Natural killer cell treated with Interleukin-12 subunit alpha and Interleukin-12 subunit beta and Interleukin-15 and Interleukin-18, amount 100 ng/mL, for 72 hours (primary cell): ENCODE measurements at places on chromosomes 5 and 9.

GRCh38 chr5:135671052-135671705, 92.4 kb upstream of the CXCL14 start:
- DNase-seq: no peak

GRCh38 chr9:128729766-128730517, 6.0 kb upstream of the ZDHHC12 start:
- DNase-seq: no peak

DNA sequence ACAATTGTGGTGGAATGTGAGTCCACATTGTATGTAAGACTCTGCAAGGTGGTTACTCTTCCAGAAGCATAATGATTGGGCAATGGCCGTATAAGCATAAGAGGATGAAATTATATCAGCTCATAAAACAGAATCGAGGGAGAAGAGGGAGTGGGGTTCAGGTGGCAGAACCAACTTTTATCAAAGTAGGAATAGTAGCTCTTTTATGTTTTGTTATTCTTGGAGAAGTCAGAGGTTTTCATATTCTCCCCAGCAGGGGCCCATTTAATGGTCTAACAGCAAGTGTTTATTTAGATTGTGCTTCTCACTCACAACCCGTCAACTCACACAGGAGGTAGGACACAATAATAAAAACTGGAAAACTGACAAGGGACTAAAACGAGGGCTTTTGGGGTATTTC, 291.3 kb upstream of the CD180 start:
- no peak for DNase-seq

DNA sequence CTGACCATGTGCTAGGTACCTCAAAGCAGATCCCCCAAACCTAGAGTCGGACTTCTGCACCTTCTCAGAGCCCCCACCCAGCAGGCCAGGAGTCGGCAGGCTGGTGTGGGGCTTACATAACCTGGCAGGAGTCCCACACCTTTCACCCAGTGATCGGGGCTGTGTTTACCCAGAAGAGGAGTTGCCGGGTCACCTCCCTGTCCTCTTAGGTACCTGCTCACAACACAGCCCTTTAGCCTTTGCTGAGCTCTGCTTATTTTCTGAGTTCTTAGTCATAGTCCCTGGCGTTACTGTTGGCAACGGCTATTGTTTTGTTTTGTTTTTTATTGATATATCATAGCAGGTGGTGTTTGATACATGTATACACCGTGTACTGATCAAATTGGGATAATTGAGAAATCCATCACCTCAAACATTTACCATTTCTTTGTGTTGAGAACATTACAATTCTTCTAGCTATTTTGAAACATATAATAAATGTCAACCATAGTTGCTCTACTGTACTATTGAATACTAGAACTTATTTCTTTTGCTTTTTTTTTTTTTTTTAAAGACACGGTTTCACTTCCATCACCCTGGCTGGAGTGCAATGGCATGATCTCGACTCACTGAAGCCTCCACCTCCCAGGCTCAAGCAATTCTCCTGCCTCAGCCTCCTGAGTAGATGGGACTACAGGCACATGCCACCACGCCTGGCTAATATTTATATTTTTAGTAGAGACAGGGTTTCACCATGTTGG, 10.4 kb upstream of the EEIG1 start:
- no peak for DNase-seq

DNA sequence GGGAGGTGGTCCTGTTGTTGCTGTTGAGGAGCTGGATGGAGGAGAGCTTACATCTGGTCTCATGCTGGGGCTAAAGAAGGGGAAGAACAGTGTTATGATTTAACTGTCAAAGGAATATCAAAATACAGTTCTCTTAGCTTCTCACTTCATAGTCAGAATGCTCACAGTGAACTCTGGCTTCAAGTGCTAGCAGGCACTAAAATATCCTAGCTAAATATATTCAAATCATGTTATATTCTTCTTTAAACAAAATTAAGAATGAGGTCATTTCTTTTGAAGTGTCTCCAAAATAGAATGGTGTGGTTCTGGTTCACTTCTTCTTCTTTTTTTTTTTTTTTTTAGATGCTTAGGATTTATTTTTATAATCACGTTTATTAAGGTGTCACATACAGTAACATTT, 89.4 kb downstream of the NR3C1 start:
- DNase-seq: no peak

DNA sequence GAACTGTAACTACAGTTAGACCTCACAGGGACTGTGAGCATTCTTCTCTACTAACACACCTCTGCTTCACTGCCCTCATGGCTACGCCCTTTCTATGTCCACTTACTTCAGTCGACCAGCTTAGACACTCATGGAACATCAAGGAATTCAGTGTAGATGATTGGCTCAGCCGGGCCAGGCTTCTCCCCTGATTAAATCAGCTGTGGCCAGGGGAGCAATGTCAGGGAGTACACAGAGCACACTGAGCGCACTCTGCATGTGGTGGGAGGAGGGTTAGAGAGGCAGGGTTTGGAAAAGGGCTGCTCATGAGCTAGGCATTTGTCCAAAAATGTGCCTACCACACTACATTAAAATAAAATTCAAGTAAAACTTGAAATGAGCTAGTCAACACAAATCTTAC, 400.5 kb downstream of the ARRDC3 start:
- DNase-seq: no peak

- no peak for DNase-seq
These were observed 206.6 kb downstream of the DEPDC1B start for GRCh38 chr5:60493372-60493771.

DNA sequence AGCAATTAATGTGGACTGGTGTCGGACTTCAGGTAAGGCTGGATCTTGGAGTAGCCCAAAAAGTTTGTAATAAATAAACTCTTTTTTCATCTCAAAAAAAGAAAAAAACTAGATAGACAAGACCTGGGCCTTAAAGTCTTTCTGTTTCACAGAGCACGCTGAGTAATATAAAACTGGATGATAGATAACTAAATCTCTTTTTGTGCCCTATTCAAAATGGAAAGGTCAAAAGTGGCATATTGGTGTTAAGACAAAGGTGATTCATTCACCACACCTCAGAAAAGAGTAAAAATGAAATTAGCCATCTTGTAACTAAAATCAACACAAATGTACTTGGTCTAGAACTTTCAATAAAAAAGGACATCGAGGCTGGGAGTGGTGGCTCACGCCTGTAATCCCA, 30.3 kb upstream of the RFK start:
- no peak for DNase-seq

- peak; percentile 90 for DNase-seq
These were observed 2.8 kb upstream of the MYORG start for GRCh38 chr9:34379334-34380033.

GRCh38 chr9:90523958-90524357, 118.7 kb downstream of the DIRAS2 start:
- no peak for DNase-seq
